ENCODE measurements at places on chromosomes 3 and 15.

DNA sequence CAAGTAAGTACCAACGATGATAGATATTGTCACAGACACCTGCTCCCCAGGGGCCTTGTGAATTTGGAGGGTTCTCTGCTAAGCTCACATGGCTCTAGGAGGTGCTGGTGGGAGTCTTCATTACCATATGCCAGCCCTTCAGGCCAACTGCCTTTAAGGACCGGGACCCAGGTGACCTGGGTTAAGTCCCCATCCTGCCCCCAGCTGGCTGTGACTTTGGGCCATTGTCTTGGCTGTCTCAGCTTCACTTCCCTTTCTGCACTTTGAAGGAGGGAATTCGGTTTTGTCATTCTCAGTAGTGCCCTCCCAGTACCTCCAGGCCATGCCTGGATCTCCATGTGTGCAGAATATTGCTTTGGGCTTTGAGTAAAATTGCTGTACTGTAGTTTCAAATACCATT, 72.8 kb upstream of the ACAD9 start:
- peak overlapping the region; percentile 91 for H3K27ac ChIP-seq
- H3K36me3 ChIP-seq, result peaks cover 53% of the 10 kb centered on the region
- DNase-seq, result no peak
- no peaks in the 10 kb centered on the region for H3K27me3 ChIP-seq
- H3K4me3 ChIP-seq, result no peak overlapping the region

DNA sequence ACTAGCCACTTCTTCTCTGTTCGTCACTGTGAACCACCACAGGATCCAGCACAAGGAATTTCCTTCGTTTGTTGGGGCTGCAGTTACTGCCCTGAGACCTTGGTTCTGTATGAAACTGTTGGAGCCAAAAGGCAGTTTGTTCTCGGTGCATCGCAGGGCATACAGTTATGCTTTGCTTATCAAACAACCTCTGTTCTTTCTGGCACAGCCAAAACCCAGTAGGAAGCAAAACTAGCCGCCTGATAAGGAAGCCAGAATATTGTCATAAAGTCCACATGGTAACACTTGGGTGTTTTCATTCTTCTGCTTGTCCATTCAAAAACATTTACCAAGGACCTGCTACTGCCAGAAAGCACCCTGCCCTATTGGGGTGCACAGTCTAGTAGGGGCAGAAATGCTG, 116.1 kb downstream of the RAB11A start:
- H3K36me3 ChIP-seq, result no peaks in the 10 kb centered on the region
- peaks cover 37% of the 10 kb centered on the region for H3K27me3 ChIP-seq
- peaks cover 5% of the 10 kb centered on the region for H3K4me1 ChIP-seq
- DNase-seq, result no peak

- peak overlapping the region; percentile 60 for H3K4me3 ChIP-seq
- peaks cover 58% of the 10 kb centered on the region for H3K36me3 ChIP-seq
- no peaks in the 10 kb centered on the region for H3K27me3 ChIP-seq
- DNase-seq, result peak; percentile 25
- peak overlapping the region; percentile 90 for H3K27ac ChIP-seq
Observed at GRCh38 chr3:187041362-187042307, 97.7 kb downstream of the RPL39L start.

DNA sequence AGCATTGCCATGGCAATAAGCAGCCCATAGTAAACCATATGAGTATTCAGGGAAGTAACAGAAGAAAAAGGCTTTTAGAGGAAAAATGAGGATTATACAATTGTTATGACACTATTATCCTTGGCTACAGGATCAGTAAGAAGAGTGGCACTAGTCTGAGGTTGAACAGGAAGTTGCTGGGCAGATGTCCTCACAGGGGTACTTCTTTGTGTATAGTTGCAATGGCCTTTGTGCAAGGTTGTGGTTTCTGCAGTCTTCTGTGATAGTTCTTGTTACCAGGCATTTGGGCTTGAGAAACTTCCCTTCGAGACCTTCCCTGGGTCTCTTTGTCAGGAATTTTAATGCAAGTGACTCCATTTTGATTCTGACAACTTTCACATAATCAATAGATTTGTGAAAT, 100.6 kb upstream of the ATP11B start:
- no peaks in the 10 kb centered on the region for H3K4me1 ChIP-seq
- H3K27ac ChIP-seq, result no peak overlapping the region
- H3K36me3 ChIP-seq, result no peaks in the 10 kb centered on the region
- peaks cover 26% of the 10 kb centered on the region for H3K27me3 ChIP-seq
- DNase-seq, result no peak

DNA sequence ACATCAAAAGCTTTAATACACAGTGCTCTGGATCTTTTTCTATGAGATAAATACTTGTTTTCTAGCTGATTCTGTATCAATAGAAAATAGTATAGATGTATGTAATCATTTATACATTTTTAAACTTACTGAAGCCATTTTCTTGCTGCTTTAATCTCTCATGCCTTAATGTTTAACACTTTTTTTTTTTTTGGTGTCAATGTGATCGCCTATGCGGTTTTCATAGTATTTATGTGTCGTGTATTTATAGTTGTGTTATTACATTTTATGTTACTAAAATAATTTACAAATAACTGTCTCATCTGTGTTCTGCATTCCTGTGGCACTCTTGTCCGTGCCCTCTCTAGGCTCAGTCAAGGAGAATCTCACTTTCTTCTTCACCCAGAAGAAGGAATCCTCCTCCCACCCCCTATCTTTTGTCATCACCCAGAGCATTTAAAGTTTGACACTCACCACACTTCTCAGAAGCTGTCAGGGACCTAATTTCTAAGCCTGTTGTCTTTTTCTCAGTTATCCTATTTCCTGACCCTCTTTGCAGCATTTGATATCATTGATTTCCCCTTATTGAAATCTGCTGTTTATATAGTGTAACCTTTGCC, 21.4 kb upstream of the GPR171 start:
- peak overlapping the region; percentile 7 for H3K4me3 ChIP-seq
- H3K36me3 ChIP-seq, result no peaks in the 10 kb centered on the region
